Cortex of kidney (tissue), 1 donor: ENCODE measurements at places on chromosomes 1 and 21.

DNA sequence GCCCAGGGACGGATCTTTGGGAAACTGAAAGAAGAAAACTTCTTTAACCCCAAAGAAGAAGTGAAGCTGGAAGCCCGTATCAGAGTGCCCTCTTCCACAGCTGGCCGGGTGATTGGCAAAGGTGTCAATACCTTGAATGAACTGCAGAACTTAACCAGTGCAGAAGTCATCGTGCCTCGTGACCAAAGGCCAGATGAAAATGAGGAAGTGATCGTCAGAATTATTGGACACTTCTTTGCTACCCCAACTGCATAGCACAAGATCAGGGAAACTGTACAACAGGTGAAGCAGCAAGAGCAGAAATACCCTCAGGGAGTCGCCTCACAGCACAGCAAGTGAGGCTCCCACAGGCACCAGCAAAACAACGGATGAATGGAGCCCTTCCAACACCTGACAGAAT, 114.0 kb downstream of the NBPF12 start:
- DNase-seq = no peak

DNA sequence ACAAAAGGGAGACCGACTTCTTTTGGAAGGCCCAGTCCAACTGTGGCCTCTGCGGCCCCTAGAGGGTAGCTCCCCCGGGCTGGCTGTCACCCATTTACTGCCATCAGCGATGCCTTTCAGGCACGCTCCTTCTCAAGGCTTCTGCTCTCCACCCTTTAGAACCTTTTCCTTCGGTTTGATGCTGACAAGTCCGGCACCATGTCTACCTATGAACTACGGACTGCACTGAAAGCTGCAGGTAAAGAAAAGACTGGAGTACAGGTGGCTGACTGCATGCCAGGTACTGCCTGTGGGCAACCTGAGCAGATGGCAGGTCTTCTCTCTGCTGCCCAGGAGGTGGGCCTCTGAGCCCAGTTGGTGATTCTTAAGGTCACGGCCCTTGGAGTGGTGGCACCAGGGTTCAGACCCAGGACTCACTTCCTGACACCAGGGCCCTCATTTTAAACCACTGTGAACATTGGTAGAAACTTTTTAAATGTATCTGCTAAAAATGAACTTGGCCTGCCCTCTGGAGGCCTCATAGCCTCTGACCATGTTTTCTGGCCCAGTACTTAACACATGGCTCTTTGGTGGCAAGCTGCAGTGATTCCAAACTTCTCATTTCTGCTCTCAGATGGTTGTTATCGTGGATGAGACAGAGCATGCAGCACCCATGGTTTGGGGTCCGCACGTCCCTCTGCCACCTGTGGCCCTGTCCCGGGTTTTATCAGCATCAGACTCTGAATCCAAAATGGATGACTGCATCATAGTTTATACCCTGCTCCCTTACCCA, 45.7 kb downstream of the CAPN9 start:
- no peak for DNase-seq

DNA sequence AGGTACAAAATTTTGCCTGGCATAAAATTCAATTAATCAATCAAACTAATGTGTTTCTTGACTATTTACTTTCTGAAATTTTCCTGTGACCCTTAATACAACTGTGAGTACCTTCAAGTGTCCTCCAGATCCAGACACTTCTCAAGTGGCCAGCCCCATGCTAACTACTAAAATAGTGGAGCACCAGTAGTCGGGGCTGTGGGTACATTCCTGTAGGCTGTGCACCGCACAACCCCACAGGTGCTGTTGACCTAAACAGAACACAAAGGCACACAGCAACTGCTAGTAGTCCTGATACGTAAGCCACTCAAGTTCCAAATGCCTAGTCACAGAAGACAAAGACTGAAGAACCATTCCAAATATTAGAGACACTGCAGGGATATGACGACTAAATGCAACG, 36.6 kb downstream of the TMEM50B start:
- DNase-seq = no peak

GRCh38 chr1:15381805-15382204, 27.9 kb upstream of the EFHD2 start:
- no peak for DNase-seq

DNA sequence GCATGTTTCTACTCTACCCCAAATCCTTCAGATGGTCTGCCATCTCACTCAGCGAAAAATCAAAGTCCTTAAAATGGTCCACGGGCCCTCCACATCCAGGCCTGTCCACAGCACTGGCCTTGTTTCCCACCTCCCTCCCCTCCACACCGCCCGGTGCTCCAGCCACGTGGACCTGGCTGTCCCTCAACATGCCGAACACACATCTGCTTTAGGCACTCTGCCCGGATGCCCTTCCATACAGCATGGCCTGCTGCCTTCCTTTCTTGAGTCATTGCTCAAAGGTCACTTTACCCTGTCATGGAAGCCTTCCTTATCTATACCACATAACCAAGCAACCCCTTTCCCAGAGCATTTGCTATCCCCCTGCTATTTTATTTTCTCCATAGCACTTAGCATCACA, 143.0 kb downstream of the DNM3 start:
- no peak for DNase-seq

DNA sequence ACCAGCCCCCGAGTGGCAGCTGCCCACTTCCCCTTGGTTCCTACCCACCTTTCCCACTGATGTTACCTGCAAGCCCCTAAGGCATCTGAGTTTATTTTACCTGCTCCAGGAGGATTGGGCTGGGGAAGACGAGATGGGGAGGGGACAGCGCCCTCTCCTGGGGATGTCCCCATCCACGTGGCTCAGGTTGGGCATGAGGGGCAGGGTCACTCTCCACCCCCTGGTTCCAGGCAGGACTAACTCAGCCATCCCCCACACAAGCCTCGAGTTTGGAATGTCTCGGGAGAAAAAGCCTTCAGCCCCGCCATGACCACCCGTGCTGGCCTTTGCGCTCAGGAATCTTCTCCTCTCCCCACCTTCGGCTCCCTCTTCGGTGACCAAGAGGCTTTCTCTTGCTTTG, 90.0 kb downstream of the ARHGEF10L start:
- DNase-seq = no peak
